ENCODE measurements at places on chromosomes 2 and 18.

DNA sequence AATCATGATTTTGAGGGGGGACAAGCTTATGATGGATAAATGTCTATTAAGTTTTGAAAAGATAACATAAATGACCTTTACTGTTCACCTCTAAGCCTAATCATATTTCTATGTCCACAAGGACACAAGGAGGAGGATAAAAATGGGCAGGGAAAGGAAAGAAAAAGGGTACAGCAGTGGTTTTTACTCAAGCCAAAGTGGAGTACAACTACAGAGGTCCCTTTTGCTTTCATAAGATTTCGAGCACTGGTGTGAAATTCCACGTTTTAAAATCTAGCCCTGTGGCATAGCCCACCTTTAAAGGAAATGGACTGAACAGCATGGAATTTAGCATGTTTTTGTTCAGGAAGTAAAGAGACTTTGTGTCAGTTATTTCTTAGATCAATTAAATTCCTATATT lies 19.2 kb downstream of the FN1 start:
- no peak for DNase-seq

DNA sequence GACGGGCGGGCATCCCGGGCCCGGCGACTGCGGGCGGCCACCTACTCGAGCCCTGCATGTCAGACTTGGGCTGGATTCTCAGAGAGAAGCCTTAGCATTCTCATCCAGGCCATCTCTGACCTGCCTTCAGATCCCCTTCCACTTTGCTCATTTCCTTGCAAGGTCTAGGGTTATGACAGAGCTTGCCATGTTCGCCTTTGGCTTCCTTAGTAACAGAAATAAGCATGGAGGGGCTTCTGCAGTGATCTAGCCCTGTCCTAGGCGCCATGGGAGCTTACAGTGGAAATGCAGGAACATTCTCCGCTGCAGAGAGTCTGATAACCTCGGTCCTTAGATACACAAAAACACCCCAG lies 632 bp upstream of the ACVR1 start:
- DNase-seq = no peak

DNA sequence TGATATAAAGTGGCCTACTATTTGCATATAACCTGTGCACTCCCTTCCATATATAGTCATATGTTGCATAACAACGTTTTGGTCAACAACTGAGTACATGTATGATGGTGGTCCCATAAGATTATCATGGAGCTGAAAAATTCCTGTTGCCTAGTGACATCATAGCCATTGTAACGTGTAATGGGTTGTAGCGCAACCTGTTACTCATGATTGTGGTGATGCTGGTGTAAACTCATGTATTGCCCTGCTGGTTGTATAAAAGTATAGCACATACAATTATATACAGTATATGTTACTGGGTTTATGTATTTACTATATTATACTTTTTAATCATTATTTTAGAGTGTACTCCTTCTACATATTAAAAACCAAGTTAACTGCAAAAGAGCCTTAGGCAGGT lies 144.8 kb upstream of the IL1R2 start:
- no peak for DNase-seq

DNA sequence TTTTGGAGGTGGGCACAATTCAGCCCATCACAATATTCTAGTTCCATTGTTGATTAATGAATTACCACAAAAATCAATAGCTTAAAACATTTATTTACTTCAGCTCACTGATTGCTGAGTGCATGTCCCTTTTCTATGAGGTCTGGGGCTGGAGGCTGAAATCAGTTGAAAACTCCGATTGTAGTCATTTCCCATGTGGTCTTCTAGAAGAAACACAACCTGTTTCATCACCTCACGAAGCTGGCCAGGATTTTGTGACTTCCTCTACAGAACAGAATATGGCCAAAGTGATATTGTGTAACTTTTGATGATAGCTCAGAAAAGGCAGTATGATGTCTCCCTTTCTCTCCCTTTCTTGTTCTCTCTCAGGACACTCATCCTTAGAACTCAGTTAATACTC lies 44.1 kb upstream of the CYRIA start:
- no peak for DNase-seq

GRCh38 chr18:58562146-58562998 lies 66.5 kb downstream of the ALPK2 start:
- no peak for DNase-seq

DNA sequence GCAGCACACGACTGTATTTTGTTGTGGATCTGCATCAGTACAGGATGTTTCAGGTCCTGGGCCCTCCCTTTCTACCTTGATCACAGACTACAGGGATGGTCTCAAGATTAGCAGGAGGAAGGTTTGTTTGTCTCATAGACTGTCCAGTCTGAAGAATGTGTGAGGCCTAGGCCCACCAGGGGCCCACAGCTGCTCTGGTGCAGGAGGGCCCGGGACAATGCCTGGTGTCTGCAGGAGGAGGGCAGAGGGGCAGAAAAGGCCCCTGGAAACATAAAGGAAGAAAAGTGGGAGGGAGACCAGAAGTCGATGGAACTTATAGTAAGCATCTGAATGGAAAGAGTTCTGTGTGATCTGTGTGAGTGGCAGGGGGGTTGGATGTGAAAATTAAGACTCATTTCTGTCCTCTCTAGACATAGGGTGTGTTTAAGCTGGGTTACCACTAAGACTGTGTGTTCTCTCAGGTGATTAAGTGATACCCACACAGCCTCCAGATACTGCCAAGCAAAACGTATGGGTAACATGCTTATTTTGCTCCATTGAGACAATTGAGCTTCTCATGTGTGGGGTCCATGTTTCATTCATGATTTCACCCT lies 33.4 kb upstream of the LPIN2 start:
- no peak for DNase-seq

GRCh38 chr2:36680012-36680411 lies 16.5 kb upstream of the VIT start:
- DNase-seq = no peak

DNA sequence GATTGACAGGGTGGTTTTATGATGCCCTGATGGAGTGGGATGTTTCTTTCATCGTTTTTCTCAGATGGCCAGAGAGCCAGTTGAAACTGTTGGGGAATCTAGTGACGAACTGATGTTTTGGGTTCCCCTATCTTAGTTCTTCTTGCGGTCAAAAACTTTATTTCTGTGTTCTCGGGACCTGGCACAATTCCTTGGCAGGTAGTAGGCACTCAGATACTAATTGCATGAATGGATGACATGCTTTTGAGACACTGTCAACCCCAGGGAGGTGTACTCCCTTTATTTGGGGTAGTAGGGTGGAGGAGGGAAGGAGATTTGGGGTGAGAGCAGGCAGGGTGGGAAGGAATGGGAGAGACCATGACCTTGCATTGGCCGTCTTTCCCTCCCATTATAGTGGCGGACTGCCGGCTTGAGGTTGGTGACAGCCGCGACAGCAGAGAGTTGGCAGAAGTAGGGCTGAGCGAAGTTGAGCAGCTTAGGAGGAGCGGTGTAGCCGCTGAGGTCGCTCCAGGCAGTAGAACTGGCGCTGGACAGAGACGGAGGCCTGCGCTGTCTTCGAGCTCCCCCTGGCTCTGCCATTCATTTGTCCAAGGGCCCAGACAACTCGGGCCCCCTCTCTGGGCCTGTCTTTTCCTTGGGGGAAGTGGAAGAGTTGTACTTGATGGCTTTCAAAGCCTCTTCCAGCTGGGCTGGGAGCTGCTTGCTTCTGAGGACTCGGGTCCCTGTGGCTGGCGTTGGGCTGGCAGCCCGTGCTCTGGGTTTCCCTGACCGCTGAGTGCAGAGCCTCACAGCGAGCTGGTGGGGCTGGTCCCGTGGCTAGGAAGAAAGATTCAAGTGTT lies 2.6 kb downstream of the TET3 start:
- DNase-seq = peak; percentile 36

DNA sequence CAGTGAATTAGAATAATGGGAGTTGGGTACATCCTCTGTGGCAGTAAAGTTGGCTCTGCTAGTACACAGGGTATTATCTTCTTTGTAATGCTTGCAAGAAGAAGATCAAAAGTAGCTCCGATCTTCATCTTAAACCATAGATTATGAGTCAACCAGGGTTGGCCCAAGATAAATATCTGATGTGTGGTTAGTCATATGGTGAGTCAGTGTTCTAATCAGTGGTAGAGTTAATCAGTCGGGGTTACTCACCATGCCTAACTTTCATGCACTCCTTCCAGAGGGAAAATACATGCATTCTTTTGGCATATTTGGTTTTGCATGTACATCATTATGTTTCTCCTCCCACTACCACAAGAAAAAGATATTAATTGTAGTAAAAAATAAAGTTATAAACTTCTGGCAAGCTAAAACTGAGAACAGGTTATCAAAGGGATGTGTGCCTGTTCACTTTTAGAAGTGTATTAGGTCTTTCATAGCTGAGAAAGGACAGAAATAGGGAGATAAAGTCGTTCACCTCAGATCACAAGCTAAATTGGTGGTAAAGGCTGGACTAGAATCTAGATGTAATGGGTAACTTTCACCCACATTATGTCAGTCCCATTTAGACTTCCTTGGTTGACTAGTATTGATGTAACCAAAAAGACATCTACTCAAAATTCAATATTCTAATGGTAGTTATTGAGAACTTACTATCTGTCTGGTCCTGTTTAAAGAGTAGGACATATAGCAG lies 684.4 kb downstream of the IRS1 start:
- no peak for DNase-seq

GRCh38 chr2:215409331-215410127 lies 26.3 kb downstream of the FN1 start:
- DNase-seq = no peak

- no peak for DNase-seq
Observed at GRCh38 chr2:98013407-98014042, 17.8 kb upstream of the TMEM131 start.

GRCh38 chr18:2896990-2897389 lies 50.2 kb downstream of the EMILIN2 start:
- no peak for DNase-seq

GRCh38 chr2:145595296-145595695 lies 1075.4 kb upstream of the ZEB2 start:
- DNase-seq = no peak

DNA sequence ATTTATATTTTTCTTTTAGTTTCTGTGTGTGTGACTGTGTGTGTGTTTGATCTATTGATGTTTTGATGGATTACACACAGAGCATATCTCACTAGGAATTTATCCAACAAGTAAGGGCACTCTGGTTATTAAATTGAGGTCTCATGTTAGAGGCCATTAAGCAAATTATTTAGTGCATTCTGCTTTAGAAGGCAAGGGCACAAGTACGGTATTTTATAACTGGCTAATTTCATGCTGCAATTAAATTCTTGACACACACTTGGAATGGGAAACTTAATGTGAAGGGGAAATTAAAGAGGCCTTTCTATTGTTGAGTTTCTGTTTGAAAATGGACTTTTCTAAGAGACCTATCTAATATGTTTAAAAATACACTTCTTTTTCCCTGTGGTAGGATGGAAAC lies 25.8 kb downstream of the NYAP2 start:
- no peak for DNase-seq

DNA sequence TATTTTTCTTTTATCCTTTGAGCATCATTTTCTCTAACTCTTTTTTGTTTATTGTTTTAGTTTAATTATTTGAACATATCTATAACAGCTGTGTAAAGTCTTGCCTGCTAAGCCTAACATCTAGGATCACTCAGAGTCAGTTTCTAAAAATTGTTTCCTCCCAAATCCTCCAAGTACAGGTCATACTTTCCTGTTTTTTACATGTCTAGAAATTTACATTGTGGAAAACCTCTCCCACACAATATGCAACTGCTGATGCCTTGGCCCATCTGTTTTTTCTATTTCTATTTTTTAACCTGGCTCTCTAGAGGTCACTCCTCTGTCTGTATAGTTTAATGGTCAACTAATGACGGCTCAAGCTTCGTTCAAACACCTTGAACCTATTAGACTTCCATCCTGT lies 261.0 kb downstream of the HRH4 start:
- no peak for DNase-seq
